Hematopoietic multipotent progenitor cell treated with erythropoietin and hydrocortisone succinate and interleukin-3 and kit ligand, for 15 days (in vitro differentiated cells): ENCODE measurements at places on chromosomes 3 and 15.

DNA sequence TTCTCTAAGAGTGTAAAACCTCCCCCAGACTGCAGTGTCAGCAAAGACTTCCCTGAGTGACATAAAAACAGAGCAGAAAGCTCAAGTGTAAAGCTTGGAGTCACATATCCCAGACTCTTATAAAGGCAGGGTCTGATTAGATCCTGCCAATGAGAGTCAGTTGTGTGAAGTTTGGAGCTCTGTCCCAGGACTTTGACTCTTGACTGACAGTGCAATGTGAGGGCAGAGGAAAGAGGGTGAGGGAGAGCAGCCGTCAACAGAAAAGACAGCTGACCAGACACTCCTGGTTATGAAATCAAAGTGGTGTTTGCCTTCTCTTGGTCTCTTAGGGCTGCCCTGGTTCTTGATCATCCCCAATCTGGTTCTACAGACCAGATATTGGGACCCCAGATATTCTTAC lies 393.2 kb downstream of the ERC2 start:
- DNase-seq, result no peak

DNA sequence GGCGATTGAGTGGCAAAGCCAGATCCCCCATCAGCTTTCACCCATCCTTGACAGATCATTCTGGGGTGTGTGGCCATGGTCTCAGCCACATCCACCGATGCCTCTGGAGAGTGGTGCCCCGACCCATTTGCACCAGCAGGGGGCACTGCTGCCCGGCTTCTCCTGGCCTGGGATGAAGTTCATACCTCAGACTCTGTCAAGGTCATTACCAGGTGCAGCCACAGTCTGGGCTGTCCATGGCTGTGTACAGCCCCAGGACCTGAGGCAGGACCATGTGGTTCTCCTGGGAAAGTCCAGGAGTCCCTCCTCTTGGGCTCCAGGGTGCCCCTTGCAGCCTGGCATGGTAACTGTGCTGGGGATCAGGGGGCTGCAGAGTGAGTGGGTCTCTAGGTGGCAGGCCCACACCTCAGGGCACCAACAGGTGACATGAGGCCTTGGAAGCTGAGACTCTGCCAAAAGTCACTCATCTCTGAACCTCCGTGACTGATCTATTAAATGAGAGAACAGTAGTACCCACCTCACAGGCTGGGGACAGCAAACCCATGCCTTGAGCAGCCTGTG lies 67.2 kb downstream of the CACNA2D2 start:
- peak; percentile 72 for DNase-seq

DNA sequence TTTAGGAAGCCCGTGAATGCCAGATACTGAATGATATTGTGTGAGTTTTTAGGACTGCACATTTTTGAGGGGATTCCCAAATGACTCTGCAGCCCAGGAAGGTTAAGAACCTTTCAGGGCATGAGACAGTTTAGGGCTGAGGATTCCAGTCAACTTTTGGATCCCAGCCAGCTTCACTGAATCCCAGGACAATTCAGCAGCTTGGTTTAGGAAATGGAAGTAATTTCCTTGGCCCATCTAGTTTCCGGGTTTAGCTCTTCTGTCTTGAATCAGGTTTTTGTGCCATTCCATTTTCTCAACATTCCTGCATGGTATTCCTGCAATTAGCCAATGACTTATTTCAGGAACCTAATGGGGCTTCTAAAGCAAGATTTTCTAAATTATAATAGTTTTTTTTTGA lies 253.9 kb downstream of the LSAMP start:
- DNase-seq, result no peak

DNA sequence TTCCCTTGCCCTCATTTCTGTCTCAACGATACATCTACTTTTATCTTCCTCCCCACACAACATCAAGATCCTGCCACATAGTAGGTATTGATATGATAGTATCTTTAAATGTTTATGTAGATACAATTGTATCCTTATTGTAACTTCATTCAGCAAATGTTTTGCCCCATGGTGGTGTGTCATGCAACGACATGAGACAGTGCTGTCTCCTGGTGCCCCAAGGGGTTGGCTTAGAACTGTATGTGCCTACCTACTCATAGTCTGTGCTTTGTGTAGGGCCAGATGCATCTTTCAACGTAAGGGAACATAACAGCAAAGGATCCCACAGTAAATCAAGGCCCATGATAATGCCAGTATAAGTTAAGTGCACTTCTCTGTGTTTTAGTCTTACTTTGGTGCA lies 2.8 kb upstream of the CD47 start:
- no peak for DNase-seq

GRCh38 chr15:62060896-62061280 lies 641 bp upstream of the VPS13C start:
- no peak for DNase-seq

DNA sequence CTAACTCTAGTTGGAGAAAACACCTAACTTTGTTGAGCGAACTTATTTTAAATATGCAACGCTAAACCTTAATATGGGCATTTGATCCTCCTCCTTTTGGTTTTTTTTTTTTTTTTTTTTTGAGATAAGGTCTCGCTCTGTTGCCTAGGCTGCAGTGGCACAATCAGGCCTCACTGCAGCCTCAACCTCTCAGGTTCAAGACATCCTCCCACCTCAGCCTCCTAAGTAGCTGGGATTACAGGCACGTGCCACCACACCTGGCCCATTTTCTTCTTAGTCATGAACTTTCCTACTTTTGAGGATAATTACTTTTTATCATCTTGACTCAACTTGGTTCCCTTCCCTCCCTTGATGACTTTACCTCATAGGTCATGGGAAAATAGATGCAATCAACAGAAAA lies 3.9 kb downstream of the NUSAP1 start:
- peak; percentile 19 for DNase-seq

- DNase-seq, result no peak
These were observed 44.6 kb upstream of the LIMD1 start for GRCh38 chr3:45549961-45550360.

GRCh38 chr3:194395778-194396538 lies 3.1 kb downstream of the GP5 start:
- DNase-seq, result no peak

GRCh38 chr15:28079313-28079969 lies 19.7 kb downstream of the OCA2 start:
- DNase-seq, result no peak

- no peak for DNase-seq
These were observed 444.0 kb downstream of the EPHB1 start for GRCh38 chr3:135238871-135239614.

GRCh38 chr3:155323063-155323666 lies 29.7 kb upstream of the STRIT1 start:
- DNase-seq, result peak; percentile 6

GRCh38 chr15:35244227-35244626 lies 159.1 kb upstream of the NANOGP8 start:
- DNase-seq, result no peak

DNA sequence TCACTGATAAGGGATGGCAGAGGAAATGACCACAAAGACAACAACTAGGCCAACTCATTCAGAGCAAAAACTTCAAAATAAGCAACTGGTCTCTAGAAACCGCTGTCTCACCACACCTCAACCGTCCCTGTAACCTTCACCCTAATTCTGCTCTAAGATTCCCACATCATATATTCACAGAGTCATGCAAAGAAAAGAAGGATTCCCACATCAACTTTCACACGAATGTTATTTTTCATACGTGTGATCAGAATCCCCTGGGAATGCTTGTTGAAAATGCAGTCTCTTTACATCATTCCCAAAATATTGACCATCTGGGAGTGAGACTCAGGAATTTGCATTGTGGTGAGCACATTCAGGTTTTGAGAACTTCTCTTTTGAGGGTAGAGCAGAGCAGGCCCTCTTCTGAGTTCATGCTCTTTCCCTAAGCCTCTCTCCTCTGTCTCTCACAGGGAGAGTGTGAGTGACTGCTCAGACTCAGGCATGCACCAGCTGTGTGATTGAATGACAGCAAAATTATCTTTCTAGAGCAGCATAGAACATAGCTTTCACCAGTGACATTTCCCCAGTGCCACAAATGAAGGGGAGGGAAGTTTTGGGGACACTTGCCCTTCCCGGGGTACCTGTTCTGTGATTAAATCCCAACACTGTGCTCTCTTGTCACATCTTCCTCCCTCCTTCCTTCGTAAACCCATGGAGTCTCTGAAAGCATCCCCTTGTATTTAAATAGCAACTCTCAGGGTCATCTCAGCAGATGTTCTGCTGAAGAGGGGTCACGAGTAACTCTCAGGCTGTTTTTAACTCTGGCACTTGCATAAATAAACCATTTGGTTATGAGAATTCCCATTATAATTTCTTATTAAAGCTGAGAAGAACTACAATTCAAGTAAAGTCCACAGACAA lies 170.9 kb downstream of the PLCL2 start:
- no peak for DNase-seq

GRCh38 chr15:40942337-40942854 lies 10.9 kb upstream of the CHAC1 start:
- no peak for DNase-seq

GRCh38 chr3:35677797-35678196 lies 38.5 kb downstream of the ARPP21 start:
- DNase-seq, result no peak

GRCh38 chr3:143354342-143354741 lies 234.8 kb downstream of the CHST2 start:
- DNase-seq, result peak; percentile 19

- DNase-seq, result peak; percentile 19
These were observed 459.4 kb downstream of the GBE1 start for GRCh38 chr3:81302045-81302444.

DNA sequence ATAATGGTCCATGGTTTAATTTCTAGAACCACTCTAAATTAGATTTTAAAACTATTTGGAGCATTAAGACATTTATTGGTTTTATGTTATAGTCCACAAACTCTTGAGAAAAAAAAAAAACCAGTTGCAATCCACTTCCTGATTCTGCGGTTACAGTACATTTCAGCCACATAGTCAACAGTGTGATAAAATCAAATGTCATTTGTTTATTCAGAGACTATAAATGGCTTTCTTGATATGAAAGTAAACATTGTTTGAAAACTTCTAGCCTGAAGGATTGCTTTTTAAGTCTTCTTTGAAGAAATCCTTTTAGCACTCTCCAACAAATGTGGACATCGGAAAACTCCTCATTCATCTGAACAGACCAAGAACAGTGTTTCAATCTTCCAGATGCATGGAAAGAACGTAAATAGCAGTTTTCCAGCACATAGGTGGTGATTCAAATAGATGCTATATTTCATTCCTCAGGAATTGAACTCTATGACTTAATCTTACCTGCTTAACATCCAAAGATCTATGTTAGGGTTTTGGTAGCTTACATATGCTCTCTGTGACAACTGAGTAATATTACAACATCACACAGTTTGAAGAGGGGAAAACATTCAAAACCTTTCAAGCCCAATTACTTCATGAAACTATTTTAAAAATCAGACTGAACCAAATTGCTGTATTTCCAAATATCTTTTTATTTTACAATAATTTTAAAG lies 87.8 kb upstream of the UBE2E2 start:
- DNase-seq, result no peak

GRCh38 chr3:101391413-101391950 lies 71.1 kb upstream of the IMPG2 start:
- no peak for DNase-seq

- no peak for DNase-seq
These were observed 132.3 kb downstream of the LRRK1 start for GRCh38 chr15:101051291-101052030.

DNA sequence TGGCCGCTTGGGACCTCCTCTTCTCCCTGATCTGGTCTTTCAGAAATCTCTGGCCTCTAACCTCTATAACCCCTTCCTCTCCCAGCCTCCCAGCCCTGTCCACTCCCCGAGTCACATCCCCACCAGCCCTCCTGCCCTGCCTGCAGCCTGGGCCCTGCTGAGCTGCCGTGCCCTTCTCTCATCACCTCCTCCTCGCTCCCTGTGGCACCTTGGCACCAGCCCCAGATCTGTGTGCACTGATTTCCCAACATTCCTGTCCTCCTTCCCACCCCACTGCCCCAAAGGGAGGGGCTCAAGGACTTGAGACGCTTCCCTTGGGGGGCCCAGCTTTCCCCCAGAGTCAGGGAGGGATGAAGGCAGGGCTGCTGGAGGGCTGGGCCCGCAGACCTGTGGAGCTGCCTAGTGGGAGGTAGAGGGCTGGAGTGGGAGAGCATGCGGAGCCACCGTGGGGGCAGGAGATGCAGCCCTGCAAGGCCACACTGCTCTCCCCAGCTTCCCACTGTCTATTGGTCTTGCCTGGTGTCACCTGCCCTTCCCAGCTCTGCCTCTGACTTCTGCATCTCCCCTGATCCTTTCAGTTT lies 42.7 kb downstream of the EXOG start:
- no peak for DNase-seq

- no peak for DNase-seq
These were observed 859.2 kb upstream of the SEMA6D start for GRCh38 chr15:46858150-46858549.

DNA sequence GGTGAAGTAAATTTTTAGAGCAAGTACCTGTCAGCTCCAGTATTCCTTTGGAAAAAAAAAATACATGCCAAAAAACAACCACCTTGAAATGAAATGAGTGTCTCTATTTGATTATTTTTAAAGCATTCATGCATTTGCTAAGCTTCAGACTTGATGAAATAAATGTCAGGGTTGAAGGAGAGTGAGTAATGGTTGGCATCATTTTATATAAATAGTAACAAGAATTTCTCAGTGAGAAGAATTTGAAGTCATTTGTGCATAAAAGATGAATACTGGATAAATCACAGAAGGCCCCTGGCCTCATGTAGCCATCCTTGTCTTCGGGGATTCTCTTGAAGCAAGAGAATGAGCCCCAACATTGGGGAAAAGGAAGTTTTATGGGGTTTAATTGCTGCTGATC lies 318.4 kb downstream of the LPP start:
- DNase-seq, result no peak

DNA sequence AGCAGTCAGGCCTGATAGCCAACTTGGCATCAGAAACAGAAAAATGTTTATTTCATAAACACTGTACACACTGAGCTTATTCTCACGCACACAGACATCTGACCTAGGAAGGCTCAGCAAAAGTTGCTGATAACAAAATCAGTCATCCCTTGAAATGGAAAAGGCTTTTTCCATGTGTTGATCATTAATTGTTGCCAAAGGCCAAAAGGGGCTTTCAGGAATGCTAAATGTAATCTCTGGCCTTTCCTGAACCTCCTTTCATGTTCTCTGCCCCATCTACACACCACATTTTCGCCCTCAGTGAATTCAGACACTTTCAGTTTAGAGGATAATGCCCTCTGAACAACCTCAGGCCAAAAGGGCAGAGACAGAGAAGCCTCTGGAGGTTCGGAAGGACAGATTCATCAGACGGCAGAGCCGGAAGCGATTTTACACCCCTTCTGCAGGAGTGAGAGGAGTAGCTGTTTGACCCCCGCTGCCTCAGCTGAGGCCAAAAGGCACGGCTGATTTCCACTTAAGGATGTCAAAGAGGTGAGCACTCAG lies 14.5 kb downstream of the RTP4 start:
- no peak for DNase-seq

GRCh38 chr3:15800327-15800726 lies 2.5 kb upstream of the ANKRD28 start:
- no peak for DNase-seq

GRCh38 chr15:73908030-73908821 lies 18.0 kb upstream of the LOXL1 start:
- DNase-seq, result peak; percentile 53

GRCh38 chr3:185720326-185720725 lies 104.5 kb downstream of the IGF2BP2 start:
- DNase-seq, result no peak
